ENCODE measurements at places on chromosomes 1 and 21.

GRCh38 chr1:43303471-43304313 is 2.9 kb downstream of the TIE1 start:
- DNase-seq = no peak

GRCh38 chr1:213899413-213899812 is 88.4 kb upstream of the PROX1 start:
- no peak for DNase-seq

DNA sequence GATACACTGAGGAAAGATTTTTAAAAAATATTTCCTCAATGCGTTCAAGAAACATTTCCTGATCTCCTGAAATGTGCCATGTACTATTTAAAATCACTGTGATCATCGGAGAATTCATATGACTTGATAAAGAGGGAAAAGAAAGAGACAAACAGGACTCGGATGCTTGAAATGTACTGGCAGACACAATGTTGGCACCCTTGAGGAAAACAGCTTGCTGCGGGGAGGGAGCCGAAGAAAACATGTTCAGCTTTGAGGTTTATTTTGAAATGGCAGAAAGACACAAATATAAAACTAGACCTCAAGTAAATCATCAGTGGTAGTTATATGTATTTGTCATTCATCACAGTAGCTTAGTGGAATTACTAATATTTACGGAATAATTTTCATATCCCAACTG is 100.9 kb upstream of the BRINP3 start:
- DNase-seq = no peak

GRCh38 chr1:218658899-218659298 is 313.8 kb downstream of the TGFB2 start:
- no peak for DNase-seq

DNA sequence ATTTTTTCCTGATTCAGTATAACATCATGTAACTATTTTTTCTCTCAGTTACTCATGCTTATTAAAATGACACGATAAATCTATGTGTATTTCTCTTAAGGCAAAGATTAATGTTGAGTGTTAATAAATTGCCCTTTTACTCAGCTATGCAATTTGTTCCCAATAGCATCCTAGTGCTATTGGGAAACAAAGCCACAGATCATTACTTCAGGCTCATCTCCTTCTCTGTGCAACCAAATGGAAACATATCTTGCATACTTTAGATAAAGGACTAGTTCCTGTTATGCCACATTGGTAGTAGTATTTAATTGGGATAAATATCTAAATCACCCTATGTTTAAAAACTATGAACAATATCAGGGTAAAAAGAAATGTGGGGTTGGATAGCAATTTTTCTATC is 106.2 kb downstream of the PLPPR4 start:
- DNase-seq = no peak

- DNase-seq = no peak
Measured at GRCh38 chr1:239353536-239353935, 32.8 kb upstream of the CHRM3 start.

GRCh38 chr1:119266858-119267257 is 101.7 kb upstream of the HAO2 start:
- DNase-seq = no peak

DNA sequence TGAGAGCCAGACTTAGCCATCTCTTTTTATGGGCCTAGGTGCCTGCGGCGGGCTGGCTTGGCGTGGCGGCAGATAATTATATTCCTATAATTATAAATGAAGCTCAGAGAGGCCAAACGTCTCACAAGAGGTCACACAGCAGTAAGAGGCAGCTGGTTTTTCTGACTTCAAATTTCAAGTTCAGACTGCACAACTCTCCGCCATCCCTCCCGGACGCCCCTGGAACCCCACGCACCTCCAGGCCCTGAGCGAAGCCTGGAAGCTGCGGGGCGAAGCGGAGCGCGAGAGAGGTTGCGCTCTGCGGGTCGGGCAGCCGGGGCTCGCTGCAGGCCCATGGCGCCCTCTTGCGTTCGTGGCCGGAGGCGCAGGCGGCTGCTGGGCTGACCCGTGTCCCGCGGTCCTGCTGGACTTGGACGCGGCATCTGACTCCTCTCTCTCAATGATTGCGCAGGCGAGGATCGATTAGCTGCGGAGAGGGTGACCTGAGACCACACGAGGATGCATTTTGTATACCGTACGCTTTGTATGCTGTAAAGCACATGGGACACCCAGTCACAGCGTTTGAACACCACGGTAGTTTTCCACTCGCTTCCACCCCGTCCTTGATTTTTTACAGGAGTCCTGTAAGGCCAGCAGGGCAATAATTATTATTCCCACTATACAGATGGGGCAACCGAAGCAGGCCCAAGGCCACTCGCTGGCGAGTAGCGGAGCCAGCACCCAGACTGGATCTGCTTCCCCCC is 272.7 kb downstream of the FOXD2 start:
- peak; percentile 90 for DNase-seq

- no peak for DNase-seq
Measured at GRCh38 chr1:185966471-185966870, 232.3 kb downstream of the HMCN1 start.

GRCh38 chr1:94025383-94026340 is 95.3 kb downstream of the ABCA4 start:
- DNase-seq = peak; percentile 55

DNA sequence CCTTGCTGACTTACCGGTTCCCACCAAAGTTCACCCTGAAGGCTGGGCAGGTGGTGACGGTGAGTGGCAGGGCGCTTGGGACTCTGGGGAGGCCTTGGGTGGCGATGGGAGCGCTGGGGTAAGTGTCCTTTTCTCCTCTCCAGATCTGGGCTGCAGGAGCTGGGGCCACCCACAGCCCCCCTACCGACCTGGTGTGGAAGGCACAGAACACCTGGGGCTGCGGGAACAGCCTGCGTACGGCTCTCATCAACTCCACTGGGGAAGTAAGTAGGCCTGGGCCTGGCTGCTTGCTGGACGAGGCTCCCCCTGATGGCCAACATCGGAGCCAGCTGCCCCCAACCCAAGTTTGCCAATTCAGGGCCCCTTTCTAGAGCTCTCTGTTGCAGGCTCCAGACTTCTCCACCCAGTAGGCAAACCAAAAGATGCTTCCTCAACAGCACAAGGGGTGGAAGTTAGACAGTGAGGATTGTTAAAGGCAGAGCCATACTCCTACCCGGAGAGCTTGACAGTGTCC is 16.4 kb upstream of the SEMA4A start:
- no peak for DNase-seq

DNA sequence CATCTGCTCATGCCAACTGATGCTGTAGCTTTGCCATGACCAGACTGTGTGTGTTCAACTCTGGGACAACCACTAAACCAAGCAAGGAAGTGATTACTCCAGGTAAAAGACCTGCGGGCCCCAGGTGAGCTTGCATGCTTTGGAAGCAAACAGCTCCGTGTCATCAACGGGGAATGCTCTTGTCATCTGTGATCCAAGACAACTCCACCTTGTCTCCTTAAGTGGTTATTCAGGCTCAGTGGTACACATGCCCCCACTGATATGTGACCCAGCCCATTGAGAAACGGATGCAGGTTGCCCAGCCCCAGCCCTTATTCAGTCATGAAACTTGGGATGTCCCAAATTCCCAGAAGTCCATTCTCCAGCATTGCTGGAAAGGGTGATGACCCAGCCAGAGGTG is 89.0 kb downstream of the TIAM1 start:
- no peak for DNase-seq

DNA sequence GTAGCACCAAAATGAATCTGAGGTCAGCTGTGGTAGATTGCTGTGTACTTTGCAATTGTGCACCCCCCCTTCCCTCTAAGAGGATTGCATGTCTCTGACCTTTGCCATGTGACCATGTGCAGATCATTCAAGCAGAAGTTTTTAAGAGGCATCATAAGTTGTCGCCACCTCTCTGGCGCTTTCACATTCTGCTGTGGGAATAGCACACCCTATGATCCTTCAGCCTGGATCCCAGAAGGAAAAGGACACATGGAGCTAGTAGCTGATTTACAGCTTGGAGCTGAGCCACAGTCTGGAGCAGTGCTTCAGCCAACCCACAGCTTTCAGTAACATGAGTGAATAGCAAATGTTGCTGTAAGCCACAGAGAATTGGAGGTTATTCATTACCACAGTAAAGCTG is 158.5 kb downstream of the TSEN15 start:
- no peak for DNase-seq

GRCh38 chr21:41749286-41749685 is 17.6 kb downstream of the RIPK4 start:
- DNase-seq = no peak

GRCh38 chr1:207868251-207868773 is 42.6 kb downstream of the CD34 start:
- DNase-seq = peak; percentile 78

DNA sequence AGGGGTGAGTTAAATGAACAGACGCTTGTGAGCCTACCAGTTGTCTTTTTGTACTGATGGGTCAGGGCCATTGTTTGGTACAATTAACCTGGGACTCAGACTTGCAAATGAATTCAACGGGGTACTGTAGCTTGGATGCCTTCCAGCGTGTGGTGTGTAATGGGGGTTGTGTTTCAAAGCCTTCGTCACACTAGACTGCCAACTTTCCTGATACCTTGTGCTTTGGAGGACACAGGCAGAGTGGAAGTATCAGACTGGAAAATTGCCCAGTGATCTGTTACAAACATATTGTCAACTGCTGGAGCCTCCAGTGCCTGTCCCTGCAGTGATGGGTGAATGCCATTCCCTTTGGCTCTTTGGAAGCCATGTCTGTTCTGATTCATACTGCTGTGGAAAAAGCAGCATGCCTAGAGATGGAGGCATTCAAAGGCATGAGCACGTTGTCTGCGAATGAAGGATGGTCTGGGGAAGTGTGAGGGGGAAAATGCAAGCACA is 384.5 kb downstream of the LMX1A start:
- no peak for DNase-seq

GRCh38 chr1:119485201-119485600 is 21.8 kb upstream of the HSD3B1 start:
- no peak for DNase-seq

DNA sequence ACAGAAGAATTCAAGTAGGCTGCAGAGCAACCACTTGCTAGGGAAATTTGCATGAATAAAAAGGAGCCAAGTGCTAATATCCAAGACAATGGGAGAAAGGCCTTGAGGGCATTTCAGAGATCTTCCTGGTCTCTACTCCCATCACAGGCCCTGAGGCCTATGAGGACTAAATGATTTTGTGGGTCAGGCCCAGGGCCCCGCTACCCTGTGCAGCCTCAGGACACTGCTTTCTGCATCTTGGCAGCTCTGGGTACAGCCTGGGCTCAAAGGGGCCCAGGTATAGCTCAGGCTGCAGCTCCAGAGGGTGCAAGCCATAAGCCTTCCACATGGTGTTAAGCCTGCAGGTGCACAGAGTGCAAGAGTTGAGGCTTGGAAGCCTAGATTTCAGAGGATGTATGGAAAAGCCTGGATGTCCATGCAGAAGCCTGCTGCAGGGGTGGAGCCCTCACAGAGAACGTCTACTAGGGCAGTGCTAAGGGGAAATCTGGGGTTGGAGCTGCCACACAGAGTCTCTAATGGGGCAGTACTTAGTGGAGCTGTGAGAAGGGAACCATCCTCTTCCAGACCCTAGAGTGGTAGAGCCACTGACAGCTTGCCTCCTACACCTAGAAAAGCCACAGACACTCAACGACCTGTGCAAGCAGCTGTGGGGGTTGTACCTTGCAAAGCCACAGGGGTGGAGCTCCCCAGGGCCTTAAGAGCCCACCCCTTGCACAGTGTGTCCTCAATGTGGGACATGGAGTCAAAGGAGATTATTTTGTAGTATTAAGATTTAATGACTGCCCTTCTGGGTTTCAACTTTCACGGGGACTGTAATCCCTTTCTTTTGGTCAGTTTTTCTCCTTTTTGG is 13.7 kb upstream of the ACTRT2 start:
- no peak for DNase-seq

DNA sequence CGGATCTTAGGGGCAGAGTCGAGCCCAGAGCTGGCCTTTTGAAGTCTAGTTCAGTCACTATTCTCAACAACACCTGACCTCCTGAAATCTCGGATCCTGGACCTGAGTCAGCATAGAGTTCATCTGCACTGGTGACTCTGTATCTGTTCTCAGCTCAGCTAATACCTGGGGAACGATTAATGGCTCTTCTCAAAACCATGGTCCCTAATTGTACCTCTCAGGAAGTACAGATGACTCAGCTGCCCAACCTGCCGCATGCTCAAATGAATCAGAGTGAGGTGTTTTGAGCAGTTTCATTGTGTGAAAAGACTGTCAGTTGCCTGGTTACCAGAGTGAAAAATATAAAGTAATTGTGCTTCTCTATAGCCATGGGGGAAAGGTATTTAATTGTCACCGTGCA is 89.2 kb downstream of the SLC35F3 start:
- no peak for DNase-seq

GRCh38 chr1:40592107-40592803 is 60.8 kb downstream of the ZNF684 start:
- DNase-seq = no peak

GRCh38 chr1:109283748-109284600 is 1.0 kb upstream of the PSRC1 start:
- no peak for DNase-seq

- peak; percentile 81 for DNase-seq
Measured at GRCh38 chr1:206112600-206113301, 4.4 kb downstream of the AVPR1B start.

DNA sequence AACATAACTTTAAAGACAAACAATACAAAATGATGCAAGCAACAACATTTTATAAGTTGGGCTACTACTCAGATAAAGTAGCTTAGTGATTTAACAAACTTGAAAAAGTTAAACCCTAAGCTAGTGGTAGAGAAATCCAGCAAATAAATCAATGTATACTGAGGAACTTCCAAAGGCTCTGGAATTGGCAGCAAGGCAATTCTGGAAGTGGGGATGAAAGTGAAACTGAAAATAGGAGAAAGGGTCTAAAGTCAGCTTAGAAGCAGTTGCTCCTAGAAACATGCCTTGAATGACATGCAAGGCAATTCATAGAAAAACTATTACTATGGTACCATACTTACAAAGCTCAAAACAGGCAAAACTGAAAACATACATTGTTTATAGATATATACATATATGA is 90.0 kb upstream of the CAMK1G start:
- DNase-seq = no peak

DNA sequence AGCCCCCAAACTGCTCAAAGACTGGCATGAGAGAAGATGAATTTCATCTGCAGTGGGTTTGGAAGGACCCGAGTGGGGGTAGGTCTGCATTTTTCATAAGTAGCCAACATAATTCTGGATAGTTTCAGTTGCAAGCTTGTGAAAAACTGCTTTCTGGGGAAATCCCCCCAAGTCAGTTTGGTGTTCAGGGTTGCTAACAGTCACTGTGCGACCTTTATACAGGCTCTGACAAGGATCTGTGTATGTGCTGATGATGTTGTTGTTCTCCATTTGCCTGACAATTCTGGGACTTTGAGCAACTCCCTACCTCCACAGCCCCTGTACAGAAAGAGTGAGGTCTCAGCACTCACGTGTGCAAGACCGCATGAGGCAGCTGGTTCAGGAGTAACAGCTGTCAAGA is 87.9 kb downstream of the SUSD4 start:
- DNase-seq = no peak

DNA sequence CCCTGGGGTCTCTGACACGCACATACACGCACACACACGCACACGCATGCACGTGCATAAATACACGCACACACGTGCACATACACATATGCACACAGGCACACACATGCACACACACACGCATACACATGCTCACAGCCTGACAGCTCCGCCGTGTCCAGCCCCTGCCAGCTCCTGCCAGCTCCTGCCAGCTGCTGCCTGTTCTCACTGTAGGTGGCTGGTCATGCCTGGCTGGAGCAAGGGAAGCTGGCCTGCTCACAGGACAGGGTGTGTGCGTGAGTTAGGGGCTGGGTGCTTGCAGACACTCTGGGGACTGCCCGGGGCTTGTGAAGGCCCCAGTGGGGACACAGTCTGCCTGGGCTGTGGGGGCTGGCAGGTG is 4.9 kb downstream of the PLCH2 start:
- DNase-seq = no peak

- no peak for DNase-seq
Measured at GRCh38 chr1:157584503-157584902, 13.4 kb downstream of the FCRL4 start.

Data from T47D (cell line).